ENCODE measurements at places on chromosomes 2 and 18.
A peak's percentile ranks its signal among the peaks of the same experiment; 100 is the strongest.

GRCh38 chr18:9150121-9150520 lies 13.5 kb downstream of the ANKRD12 start:
- no peak for DNase-seq

DNA sequence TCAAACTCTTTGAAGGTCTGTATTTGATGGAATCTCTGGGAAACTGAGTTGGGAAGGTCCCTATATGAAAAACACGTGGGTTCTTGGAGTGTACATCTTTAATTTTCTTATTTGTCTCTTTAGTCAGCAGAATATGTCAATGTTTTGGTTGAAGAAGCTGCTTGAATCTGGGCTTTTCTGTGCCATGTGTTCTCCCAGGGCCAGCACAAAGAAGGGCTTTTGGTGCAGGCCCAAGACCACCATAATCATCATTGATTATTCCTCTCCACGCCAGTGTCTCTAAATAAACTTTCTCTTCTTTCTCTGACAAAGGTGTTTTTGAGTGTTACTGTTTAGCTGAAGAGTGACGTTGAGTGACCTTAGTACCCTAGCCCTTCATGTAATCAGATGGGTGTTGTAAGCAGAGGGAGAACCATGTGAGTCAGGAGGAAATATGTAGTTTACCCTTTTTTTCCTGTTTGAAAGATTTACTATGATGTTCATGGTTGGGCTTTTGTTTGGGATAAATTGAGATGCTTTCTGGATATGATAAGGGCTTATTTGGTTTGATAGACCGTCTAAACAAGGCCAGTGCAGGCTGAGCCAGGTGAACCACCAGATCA lies 11.6 kb upstream of the TNP1 start:
- DNase-seq = no peak

- DNase-seq = no peak
These were observed 187.6 kb downstream of the ZNF521 start for GRCh38 chr18:25164211-25164847.

- no peak for DNase-seq
These were observed 296.5 kb downstream of the NOL4 start for GRCh38 chr18:33928231-33928630.

DNA sequence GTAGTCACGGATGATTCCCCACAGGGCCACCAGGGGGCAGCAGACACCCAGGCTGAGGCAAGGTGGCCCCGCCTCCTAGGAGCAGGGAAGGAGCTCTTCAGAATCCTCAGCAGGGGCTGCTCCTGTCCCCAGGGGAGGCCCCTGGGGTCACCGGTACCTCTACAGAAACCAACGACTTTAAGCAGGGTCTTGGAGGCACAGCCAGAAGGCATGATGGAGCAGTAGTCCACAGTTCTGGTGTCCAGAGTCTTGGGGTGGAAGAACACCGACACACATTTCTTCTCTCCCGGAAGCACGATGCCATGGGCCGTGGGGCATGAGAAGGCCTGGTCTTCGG lies 11.5 kb downstream of the CFAP65 start:
- DNase-seq = peak; percentile 65

GRCh38 chr2:170201275-170201674 lies 23.3 kb downstream of the MYO3B start:
- no peak for DNase-seq

Measured in stimulated activated CD4-positive, alpha-beta T cell treated with anti-CD3 and anti-CD28 coated beads, Interleukin-1b, Interleukin-23, amount 100 ng/mL, for 4 hours (primary cell).